CD4-positive, alpha-beta T cell treated with Interleukin-1 beta for 1 hour (primary cell): ENCODE measurements at places on chromosomes 7 and 10.

DNA sequence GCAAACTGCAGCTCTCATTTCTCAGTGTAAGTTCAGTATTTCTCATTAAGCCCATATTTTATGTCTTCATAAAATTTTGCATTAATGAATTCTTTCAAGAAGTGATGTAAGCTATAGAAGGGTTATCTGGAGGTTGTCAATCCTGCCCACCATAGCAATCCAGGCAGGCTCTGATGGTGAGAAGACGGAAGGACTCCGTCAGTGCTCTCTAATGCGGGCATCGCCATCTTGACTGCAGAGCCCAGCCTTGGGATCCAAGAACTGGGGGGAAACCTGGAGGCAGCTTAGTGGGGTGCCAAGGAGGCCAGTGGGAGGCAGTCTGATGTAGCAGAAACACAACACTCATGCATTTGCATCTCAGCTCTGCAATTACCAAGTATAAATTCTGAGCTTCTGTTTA is 707.4 kb upstream of the NRP1 start:
- no peak for DNase-seq

GRCh38 chr10:110852255-110852896 is 19.4 kb upstream of the PDCD4 start:
- DNase-seq = no peak

- DNase-seq = no peak
Observed at GRCh38 chr10:101789686-101790085, 6.4 kb upstream of the NPM3 start.

- no peak for DNase-seq
Observed at GRCh38 chr10:50439187-50439586, 184.6 kb downstream of the SGMS1 start.

DNA sequence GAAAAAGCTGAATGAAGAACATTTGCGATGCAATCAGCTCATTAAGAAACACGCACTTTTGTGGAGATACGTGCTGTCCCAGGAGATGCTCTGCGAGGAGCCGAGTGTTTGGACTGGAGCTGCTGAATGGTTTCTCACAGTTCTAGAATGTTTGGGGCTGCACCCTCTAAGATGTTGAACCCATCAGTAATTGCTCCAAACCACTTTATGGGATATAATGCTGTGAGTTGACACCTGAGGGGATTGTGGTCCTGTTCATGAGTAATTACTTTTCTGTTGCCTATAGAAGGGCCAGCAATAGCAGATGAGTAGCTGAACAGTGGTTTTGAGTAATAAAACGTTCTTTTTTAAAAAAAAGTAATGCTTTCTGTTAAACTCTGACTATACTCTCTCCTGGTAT is 63.1 kb downstream of the IKZF1 start:
- DNase-seq = no peak

GRCh38 chr10:46290101-46290886 is 3.5 kb downstream of the ANTXRL start:
- no peak for DNase-seq

- DNase-seq = peak; percentile 23
Observed at GRCh38 chr10:6140141-6140841, 51.5 kb downstream of the RBM17 start.

GRCh38 chr10:20990604-20991003 is 93.5 kb upstream of the NEBL start:
- DNase-seq = no peak

GRCh38 chr10:28328346-28328745 is 25.5 kb upstream of the MPP7 start:
- DNase-seq = no peak

DNA sequence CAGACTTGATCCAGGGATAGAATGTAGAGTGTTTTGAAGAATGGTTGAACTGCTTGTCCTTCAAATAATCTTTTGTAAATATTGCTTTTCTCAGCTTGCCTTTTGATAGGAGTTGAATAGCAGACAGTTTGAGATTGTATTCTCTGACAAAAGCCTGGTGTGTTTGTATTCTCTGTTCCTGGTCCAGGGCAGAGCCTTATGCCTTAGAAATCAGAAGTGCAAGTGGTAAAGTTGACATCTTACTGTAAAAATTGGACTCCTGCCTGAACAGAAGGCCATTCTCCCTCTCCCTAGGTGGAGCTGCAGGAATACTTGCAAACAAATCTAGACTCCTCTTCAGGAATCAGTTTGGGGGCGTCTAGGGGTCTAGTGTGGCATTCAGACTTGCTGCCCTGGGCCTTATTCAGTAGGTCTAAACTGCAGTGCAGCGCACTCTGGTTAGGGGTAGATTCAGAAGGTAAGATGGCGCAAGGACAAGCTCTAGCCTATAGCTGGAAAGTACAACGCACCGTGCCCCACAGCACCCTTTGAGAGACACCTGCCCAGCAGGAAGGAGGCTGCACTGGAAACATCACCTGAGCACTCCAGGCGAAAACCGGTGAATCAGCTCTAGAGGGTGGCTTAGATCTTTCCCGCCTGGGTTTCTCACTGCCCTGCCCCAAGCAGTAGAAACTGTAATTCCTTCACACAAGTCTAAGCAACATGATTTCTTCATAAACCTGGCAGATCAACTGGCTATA is 608.5 kb upstream of the GALNT17 start:
- no peak for DNase-seq

DNA sequence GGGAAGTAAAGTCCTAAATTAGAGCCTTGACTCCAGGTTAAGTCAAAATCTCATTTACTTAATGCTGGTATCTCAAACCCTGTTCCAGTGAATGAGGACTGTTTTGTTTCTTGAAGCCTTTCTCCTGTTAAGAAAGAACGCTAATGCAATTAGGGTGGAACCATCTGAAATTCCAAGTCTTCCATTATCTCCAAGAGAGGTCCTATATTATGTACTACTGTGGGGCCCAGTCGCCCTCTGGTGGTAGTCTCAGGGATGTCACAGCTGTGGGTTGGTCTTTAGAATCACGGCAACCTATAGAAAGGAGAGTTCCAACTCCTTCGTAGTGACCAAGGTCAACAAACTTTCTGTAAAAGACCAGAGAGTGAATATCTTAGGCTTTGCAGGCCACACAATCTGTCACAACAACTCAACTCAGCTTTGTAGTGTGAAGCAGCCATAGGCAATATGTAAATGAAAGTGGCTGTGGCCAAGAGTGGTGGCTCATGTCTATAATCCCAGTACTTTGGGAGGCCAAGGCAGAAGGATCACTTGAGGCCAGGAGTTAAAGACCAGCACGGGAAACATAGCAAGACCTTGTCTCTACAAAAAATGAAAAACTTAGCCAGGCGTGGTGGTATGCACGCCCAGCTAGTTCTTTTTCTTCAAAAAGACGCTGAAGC is 9.3 kb downstream of the RPP38 start:
- peak; percentile 69 for DNase-seq

DNA sequence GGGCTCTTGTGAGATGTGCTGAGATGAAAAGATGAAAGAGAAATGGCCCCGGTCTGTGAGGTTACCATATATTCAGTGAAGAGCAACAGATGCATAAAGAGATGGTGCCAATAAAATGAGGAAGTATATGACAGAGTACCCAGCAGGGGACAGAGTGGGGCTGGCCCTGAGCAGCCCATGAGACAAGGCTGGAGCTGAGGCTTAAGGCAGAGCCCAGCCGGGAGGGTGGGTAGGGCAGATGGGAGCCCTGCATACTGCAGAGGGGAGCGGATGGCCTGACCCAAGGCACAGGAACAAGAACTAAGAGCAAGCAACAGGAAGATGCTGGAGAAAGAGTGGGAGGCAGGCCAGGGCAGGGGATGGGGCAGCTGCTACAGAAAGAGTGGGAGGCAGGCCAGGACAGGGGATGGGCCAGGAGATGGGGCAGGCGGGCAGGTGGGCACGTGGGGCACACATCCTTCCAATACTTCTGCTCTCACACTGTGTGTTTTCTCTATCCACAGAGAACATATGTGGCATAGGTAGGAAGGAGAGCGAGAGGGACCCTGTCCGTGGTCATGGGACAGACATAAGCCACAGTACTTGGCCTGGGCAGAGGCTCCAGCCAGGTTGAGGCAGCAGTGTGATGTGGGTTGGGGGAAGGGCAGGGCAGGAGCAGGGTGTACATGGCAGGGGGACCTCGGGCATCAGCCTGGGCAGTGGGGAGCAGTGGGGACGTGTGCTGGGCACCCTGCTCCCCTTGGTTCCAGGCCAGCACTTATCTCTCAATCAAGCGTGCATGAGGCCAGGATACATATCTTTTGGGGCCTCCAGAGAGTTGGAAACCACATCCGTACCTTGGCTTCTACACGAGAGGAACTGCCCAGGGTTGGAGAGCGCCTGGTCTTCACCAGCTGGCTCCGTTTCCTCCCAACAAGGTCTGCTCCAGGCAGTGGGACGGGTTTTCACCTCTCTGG is 91.6 kb upstream of the IKZF1 start:
- peak; percentile 34 for DNase-seq
